ENCODE measurements at places on chromosomes 3 and 15.

- peak; percentile 78 for ATAC-seq
- H3K4me1 ChIP-seq = no peaks in the 10 kb centered on the region
- no peak overlapping the region for H3K27ac ChIP-seq
- H3K4me3 ChIP-seq = no peak overlapping the region
Measured at GRCh38 chr3:151919030-151919328, 45.5 kb downstream of the SUCNR1 start.

GRCh38 chr15:71089801-71090200, 25.5 kb upstream of the THSD4 start:
- no peak for ATAC-seq
- H3K27me3 ChIP-seq = peaks cover 26% of the 10 kb centered on the region
- no peaks in the 10 kb centered on the region for H3K36me3 ChIP-seq
- H3K4me3 ChIP-seq = no peak overlapping the region
- H3K4me1 ChIP-seq = no peaks in the 10 kb centered on the region

GRCh38 chr3:158765518-158766205, 33.4 kb upstream of the RARRES1 start:
- H3K27ac ChIP-seq = no peak overlapping the region
- ATAC-seq = no peak
- H3K36me3 ChIP-seq = no peaks in the 10 kb centered on the region
- H3K4me3 ChIP-seq = no peak overlapping the region

DNA sequence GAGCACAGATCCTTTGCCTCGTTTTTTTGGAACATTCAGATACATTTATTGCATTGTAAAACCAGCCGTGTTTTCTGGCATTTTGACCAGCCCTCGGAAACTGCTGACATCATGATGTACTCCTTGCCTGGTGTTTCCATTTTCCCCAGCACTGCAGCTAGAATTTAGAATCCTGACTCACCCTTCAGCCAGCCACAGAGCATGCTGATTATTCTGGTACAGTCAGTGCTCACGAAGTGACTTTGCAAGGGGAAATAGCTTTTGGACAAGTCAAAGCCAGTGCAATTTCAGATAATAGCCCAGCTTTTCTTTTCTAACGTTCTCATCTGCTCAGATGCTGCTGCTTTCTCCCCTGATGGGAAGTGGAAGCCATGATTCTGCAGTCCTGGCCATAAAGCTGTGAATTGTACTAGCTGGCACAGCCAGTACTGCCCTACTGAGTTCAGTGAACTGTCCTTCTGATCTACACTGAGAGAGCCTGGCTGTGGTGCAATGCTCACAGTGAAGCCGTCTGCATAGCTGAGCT, 12.1 kb upstream of the CNBP start:
- H3K4me3 ChIP-seq = no peak overlapping the region
- no peak overlapping the region for H3K27ac ChIP-seq
- H3K27me3 ChIP-seq = no peaks in the 10 kb centered on the region
- peak; percentile 83 for ATAC-seq

DNA sequence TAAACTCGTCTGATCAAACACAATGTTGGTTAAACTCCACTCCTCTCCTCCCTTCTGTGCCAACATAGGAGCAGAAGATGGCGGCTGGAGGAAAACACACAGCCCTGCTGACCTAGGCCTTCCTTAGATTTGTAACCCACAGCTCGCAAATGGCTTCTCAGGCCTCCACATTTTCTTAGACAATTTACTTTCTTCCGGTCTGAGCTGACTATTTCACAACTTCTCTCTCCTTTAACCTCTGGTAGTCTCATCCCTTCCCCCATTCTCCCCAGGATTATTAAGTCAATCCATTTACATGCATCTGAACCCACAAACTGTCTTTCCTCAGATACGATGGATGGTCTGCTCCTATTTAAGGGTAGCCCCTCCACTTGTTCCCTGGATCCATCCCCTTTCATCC, 25.7 kb upstream of the ULK4 start:
- no peaks in the 10 kb centered on the region for H3K4me1 ChIP-seq
- no peak overlapping the region for H3K4me3 ChIP-seq
- H3K27me3 ChIP-seq = no peaks in the 10 kb centered on the region
- no peak overlapping the region for H3K27ac ChIP-seq

DNA sequence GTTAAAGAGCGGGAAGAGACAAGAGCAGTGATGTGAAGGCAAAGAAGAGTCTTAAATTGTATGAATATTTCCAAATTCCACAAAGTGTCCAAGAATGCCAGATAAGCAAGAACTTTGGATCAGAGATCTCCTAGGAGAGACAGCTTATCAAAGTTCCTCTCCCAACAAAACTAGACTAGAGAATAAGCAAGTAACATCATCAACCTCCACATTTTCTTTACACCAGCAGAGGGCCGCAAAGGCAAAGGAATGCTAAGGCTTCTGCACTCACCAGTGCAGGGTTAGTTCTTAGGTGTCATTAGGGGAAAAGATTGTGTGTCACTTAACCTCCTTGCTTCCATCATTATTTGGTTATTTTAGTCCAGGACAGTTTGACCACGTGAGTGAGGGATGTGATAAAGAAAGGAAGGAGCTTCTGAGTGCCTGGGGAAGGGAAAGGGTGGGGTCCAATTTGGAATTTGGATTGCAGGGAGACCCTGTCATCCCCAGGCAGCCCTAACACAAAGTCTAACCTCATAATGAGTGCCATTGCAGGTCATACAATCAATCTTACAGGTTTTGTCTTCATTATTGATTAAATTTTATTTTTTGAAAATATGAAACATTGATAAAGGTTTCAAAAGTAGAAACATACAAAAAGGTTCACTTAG, 7.5 kb upstream of the CMTM6 start:
- no peaks in the 10 kb centered on the region for H3K27me3 ChIP-seq
- peak; percentile 92 for ATAC-seq
- H3K4me1 ChIP-seq = no peaks in the 10 kb centered on the region
- no peak overlapping the region for H3K4me3 ChIP-seq
- H3K36me3 ChIP-seq = no peaks in the 10 kb centered on the region

- H3K4me3 ChIP-seq = no peak overlapping the region
- peaks cover 11% of the 10 kb centered on the region for H3K4me1 ChIP-seq
- H3K27ac ChIP-seq = peak overlapping the region; percentile 36
- peaks cover 4% of the 10 kb centered on the region for H3K27me3 ChIP-seq
Measured at GRCh38 chr15:64732156-64732860, 43.1 kb downstream of the RBPMS2 start.

All from activated T-helper 17 cell treated with anti-CD3 and anti-CD28 coated beads, Interleukin-2, amount 50 U/mL, for 72 hours (primary cell).